Naive B cell (primary cell): ENCODE measurements at places on chromosomes 2 and 18.
A peak's percentile ranks its signal among the peaks of the same experiment; 100 is the strongest.

DNA sequence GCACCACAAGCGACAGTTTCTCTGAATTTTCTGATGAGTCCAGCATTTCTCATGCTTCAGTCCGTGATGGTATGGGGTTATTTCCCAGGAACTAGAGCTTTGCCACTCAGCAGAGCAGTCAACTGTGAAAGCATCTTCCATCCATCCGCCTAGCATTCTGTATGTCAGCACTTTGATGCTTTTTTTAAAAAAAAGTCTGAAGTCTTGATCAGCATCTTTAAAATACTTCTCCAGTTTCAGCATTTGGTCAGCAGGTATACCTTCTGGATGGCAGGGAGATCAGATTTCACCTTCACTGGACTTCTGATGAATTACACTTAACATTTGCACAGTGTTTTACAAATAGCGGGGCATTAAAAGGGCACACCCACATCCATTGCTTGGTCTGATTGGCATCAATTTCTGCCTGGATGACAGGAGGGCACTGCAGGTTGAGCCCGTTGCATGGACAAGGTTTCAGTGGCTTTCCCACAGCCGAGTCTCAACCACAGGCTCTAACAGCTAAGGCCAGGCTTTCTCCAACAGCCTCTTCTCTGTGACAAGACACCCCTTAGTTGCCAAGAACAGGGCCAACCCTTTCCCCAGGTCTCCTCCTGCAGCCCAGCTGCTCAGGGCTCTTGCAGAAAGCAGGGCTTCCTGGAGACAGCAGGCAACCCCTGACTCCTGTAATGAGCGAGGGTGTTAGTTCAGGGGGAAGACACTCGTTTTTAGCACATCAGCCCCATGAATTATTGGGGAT is 54.0 kb downstream of the EMILIN2 start:
- no peaks in the 10 kb centered on the region for H3K4me1 ChIP-seq
- H3K27me3 ChIP-seq: no peaks in the 10 kb centered on the region
- H3K36me3 ChIP-seq: no peaks in the 10 kb centered on the region
- no peak overlapping the region for H3K4me3 ChIP-seq

DNA sequence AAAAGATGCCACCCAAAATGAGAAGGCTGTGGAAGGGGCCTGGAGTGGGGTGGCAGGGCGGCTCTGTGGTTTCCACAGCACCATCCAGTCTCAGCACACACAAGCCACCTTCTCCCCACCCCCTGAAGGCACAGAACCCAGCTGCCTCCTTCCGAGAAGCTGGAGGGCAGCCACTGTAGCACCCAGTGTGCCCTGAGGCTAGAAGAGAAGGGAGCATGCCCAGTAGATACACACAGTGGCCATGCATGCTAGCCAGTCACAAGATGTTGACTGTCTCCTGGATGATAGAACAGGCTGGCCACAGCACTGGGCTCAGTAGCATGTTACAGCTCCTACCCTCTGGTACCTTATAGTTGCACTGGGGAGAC is 148.9 kb upstream of the EPAS1 start:
- H3K27me3 ChIP-seq: no peaks in the 10 kb centered on the region
- DNase-seq: no peak
- no peaks in the 10 kb centered on the region for H3K4me1 ChIP-seq

GRCh38 chr18:21972281-21972680 is 197.1 kb upstream of the GATA6 start:
- no peak for DNase-seq
- H3K36me3 ChIP-seq: no peaks in the 10 kb centered on the region
- H3K27me3 ChIP-seq: peaks cover 4% of the 10 kb centered on the region
- H3K27ac ChIP-seq: no peak overlapping the region
- H3K4me3 ChIP-seq: no peak overlapping the region
- no peaks in the 10 kb centered on the region for H3K4me1 ChIP-seq

DNA sequence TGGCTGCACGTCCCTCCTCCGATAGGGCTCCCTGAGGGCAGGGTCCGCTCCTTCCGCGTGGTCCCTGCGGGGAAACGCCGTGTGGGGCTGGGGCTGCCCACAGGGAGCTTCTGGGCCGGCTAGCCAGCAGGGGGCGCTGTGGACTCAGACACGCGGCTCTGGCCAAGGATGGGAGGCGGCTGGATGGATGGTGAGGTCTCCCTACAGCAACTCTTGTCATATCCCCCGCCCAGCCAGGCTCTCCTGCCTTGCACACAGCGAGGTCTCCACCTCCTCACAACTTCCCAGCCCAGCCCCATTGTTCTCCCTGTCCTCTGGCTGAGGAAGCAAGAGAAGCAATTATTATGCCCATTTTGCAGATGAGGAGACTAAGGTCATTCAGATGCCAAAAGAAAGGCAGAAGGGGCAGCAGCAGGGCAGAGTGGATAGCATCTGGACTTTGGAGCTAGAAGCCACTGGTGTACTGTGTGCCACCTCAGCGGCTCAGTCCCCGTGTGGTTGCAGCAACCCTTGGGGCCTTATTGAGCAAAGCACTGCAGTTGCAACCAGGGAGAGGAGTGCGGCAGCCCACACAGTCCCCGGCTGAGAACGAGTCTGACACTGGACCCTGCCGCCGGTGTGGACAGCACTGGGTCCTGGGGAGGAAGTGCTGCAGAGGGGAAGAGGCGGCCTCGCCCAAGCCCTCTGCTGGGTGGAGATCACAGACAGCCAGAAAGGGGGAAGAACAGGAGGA is 99.0 kb downstream of the ZFP36L2 start:
- H3K4me1 ChIP-seq: peaks cover 69% of the 10 kb centered on the region
- H3K4me3 ChIP-seq: no peak overlapping the region
- peak; percentile 61 for DNase-seq
- no peak overlapping the region for H3K27ac ChIP-seq
- no peaks in the 10 kb centered on the region for H3K36me3 ChIP-seq
- no peaks in the 10 kb centered on the region for H3K27me3 ChIP-seq

- no peak overlapping the region for H3K4me3 ChIP-seq
- H3K36me3 ChIP-seq: no peaks in the 10 kb centered on the region
- no peaks in the 10 kb centered on the region for H3K4me1 ChIP-seq
- H3K27ac ChIP-seq: no peak overlapping the region
- H3K27me3 ChIP-seq: peaks cover 6% of the 10 kb centered on the region
- no peak for DNase-seq
Observed at GRCh38 chr18:36446059-36446458, 148.5 kb downstream of the FHOD3 start.

GRCh38 chr2:16166327-16166981 is 226.1 kb downstream of the MYCN start:
- H3K4me1 ChIP-seq: peaks cover 4% of the 10 kb centered on the region
- H3K27me3 ChIP-seq: peaks cover 6% of the 10 kb centered on the region
- H3K36me3 ChIP-seq: no peaks in the 10 kb centered on the region
- DNase-seq: no peak

DNA sequence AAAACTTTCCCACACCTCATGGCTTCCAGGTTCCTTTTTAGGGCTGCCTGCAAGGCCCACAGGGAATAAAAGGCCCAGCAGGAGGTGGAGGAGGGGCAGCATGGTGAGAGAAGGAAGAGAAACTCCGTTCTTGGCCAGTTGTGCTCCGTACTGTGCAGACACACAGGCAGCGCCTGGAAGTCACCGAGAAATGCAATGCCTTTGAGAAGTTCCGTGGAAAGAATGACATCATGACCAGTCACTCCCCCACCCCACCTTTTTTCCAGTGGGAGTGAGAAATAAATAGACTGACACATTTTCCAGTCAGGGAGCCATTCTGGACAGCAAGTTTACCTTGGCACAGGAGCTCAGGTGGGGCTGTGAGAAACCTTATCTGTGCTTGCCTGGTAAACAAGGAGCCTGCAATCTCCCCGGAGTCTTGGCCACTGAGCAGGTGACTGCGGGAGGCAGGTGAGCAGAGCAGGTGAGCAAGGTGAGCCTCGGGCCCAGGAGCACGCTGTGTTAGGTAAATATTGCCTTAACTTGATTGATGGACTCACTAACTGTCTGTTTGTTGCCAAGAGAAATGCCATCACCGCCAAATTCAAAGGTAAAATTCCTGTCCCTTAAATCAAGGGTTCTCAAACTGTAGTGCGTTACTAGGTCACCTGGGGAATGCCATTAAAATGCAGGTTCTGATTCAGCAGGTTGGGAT is 13.5 kb upstream of the LBH start:
- DNase-seq: no peak
- H3K27ac ChIP-seq: peak overlapping the region; percentile 80
- H3K27me3 ChIP-seq: no peaks in the 10 kb centered on the region
- no peaks in the 10 kb centered on the region for H3K36me3 ChIP-seq

GRCh38 chr2:212477571-212477970 is 61.0 kb downstream of the ERBB4 start:
- no peaks in the 10 kb centered on the region for H3K4me1 ChIP-seq
- DNase-seq: no peak
- H3K36me3 ChIP-seq: no peaks in the 10 kb centered on the region
- no peak overlapping the region for H3K4me3 ChIP-seq

DNA sequence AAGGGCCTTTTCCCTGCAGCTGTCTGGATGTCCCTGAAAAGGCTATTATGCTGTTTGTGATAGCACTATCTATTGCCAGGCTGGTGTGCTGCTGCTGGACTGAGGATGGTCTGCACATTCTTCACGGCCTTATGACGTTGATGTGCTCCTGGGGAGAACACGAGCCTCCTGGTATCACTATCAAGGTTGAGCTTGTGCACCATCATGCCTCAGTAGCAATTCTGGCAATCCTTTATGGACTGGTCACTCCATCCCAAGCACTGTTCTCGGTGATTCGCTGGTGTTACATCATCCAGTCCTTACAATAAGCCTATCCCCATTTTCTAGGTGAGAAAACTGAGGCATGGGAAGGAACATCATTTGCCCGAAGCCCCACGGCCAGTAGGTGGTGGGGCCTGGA is 18.2 kb upstream of the CCBE1 start:
- no peaks in the 10 kb centered on the region for H3K36me3 ChIP-seq
- no peaks in the 10 kb centered on the region for H3K4me1 ChIP-seq
- peaks cover 5% of the 10 kb centered on the region for H3K27me3 ChIP-seq
- H3K27ac ChIP-seq: no peak overlapping the region
- no peak overlapping the region for H3K4me3 ChIP-seq

DNA sequence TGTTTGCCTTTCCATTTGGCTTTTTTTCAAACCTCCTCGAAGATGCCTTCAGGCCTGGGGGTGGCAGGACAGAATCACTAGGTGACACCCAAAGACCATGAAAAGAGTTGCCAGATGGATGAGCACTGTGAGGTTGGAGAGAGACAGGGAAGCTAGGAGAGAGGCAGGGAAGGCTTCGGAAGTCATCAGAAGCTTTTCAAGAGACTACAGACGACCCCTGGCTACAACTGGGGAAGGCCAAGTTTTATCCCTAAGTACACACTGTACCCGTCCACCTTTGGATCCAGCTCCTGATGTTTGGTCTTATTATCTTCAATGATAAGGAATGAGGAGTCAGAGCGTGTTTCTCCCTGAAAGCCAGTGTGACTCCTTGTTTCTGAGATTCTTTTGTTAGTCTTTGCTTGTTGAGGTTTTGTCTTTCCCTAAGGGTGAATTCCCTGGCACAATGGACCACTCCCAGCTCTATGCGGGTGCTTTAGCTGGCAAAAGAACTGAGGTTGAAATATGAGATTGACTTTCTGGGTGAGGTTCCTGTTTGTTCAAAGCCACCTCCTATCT is 33.4 kb upstream of the SLC9A2 start:
- peaks cover 23% of the 10 kb centered on the region for H3K27me3 ChIP-seq
- H3K4me3 ChIP-seq: no peak overlapping the region
- no peaks in the 10 kb centered on the region for H3K4me1 ChIP-seq
- H3K36me3 ChIP-seq: no peaks in the 10 kb centered on the region
- DNase-seq: no peak

GRCh38 chr2:14745288-14746076 is 113.0 kb downstream of the LRATD1 start:
- no peaks in the 10 kb centered on the region for H3K36me3 ChIP-seq
- no peak overlapping the region for H3K27ac ChIP-seq
- DNase-seq: no peak
- H3K4me3 ChIP-seq: no peak overlapping the region
- no peaks in the 10 kb centered on the region for H3K4me1 ChIP-seq

DNA sequence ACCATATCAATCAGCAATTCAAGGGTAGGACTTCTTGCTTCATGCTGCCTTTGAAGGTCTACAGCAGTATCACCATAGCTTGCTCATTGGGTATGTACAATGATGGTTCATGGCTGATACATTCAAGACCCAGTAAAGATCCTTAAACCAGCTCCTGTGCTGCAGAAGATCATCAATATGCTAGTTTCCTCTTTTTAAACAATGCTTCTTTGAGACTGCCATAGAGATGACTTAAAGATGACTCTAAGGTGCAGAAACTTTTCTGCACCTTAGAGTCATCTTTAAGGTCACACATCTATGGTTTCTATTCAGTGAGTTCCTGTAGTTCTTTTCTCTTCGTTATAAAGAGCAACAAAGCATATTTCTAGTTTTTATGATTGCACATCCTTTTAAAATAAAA is 102.8 kb upstream of the KLHL14 start:
- no peak overlapping the region for H3K27ac ChIP-seq
- no peak for DNase-seq
- no peaks in the 10 kb centered on the region for H3K27me3 ChIP-seq
- H3K4me1 ChIP-seq: peaks cover 86% of the 10 kb centered on the region

DNA sequence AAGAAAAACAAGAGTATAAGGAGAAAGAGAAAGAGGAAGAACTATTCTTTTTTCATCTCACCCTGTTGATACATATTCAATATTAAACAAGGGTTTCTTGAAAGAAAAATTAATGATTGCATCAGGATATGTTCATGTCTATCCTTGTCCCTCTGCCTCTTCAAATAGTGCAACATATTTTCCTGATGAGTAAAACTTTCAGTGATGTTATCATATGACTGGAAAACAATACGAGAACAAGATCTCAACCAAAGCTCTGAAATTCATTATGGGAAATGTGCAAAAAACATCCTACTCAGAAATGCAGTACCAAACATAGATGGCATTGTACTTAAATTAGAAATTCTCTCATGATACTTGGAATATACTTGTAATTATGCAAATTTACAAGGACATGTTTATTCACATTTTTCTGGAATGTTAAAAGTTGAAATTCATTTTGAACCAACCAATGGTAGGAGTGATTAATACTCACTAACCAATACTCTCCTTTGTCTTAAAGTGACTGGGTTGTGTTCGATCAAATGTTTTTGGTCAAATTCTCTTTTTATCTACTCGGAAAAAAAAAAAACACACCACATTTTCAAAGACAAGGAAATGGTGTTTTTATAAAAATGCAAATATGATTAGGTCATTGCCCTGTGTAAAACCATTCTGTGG is 148.9 kb upstream of the GULP1 start:
- no peak overlapping the region for H3K27ac ChIP-seq
- no peaks in the 10 kb centered on the region for H3K27me3 ChIP-seq
- H3K4me3 ChIP-seq: no peak overlapping the region
- no peaks in the 10 kb centered on the region for H3K36me3 ChIP-seq
- no peaks in the 10 kb centered on the region for H3K4me1 ChIP-seq

DNA sequence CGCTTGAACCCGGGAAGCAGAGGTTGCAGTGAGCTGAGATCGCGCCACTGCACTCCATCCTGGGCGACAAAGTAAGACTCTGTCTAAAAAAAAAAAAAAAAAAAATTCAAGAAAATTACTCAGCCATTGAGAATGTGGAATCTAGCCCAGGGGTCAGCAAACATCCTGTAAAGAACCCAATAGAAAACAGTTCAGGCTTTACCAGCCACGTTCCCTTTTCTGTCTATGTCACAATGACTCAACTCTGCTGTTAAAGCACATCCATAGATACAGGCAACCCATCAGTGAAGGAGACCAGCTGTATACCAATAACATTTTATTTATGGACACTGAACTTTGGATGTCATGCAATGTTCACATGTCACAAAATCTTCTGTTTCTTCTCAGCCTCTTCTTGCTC is 435.6 kb upstream of the GYPC start:
- H3K4me3 ChIP-seq: no peak overlapping the region
- no peaks in the 10 kb centered on the region for H3K27me3 ChIP-seq
- no peaks in the 10 kb centered on the region for H3K4me1 ChIP-seq
- H3K27ac ChIP-seq: no peak overlapping the region
- no peak for DNase-seq

- peaks cover 14% of the 10 kb centered on the region for H3K27me3 ChIP-seq
- no peaks in the 10 kb centered on the region for H3K4me1 ChIP-seq
- H3K36me3 ChIP-seq: no peaks in the 10 kb centered on the region
- H3K27ac ChIP-seq: no peak overlapping the region
- H3K4me3 ChIP-seq: no peak overlapping the region
Observed at GRCh38 chr2:236631281-236631855, 61.7 kb downstream of the ACKR3 start.
